IPS DF 19.7 (cell line): ENCODE measurements at places on chromosomes 7 and 10.

- DNase-seq: no peak
These were observed 28.4 kb downstream of the BMPER start for GRCh38 chr7:33933611-33934281.

DNA sequence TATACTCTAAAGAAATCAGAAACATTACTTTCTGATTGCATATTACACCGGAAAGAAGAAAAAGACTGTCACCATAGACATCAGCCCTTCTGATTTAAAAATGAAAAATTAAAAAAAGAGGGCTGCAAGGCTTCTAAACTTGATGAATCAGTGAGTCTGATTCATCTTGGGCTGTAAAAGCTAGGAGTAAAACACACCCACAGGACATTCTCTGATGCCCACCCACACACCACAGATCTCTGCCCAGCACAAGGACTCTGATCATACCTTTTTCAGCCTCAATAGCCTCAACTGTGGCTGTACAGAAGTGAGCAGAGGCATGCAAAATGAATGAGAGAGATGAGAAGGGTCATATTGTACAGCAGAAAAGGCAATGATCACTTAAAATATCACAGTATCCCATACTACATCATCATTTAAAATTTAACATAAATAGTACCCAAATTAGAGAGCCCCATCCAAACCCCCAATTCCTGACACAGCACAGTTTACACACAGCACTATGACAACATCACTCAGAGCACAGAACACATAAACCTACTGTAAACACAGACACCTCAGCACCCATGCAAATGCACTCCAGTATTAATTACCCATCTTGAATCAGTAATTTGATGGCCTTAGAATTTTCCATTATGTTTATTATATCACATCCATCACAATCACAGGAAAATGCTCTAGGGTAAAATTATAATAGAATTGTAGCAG is 6.4 kb upstream of the MSS51 start:
- DNase-seq: no peak

DNA sequence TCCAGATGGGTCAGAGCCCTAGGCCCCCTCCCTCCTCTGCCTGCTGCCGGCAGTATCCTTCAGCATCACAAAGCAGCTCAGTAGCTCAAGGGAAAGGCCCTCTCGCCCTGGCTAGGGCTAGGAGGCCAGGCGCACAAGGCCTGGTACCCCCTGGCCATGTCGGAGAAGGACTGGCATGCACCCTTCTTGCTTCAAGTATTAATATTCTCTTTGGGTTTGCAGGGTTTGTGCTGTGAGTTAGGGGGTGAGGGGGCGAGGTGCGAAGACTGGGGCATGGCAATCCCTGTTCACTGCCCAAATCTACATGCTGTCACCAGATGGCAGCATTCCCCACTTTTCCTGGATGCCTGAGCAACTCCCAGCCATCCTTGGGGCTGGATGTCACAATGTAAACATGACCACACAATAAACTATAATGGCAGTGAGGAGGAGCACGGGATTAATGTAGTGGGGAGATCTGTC is 105.2 kb downstream of the NEURL1 start:
- DNase-seq: peak; percentile 38

DNA sequence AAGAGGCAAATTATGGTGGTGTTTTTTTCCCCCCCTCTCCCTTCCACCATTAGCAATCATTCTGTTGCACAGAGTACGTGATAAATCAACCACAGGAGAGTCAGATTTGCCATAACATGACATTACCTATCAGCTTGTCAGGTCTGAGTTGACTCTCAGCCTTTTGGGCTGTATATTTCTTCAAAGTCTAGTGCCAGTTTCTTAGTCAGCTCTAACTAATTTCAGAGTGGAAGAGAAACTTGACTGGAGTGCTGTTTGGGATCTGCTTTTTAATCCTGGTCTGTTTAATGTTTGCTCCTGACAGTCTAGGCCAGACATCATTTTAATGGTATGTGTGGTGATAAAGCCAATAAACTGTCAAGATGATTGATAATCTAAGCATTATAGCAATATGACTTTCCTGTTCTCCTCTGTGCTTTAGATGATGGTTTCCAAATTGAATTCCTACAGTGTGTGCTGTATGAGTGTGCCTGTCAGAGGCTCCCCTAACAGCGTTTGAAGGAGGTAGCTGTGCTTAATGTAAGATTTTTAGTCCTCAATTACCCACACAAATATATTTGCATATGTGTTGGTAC is 76.9 kb downstream of the LRMDA start:
- DNase-seq: no peak

GRCh38 chr7:22250390-22250789 is 106.6 kb downstream of the RAPGEF5 start:
- no peak for DNase-seq

- DNase-seq: no peak
These were observed 7.2 kb upstream of the NEUROG3 start for GRCh38 chr10:69580435-69580834.

DNA sequence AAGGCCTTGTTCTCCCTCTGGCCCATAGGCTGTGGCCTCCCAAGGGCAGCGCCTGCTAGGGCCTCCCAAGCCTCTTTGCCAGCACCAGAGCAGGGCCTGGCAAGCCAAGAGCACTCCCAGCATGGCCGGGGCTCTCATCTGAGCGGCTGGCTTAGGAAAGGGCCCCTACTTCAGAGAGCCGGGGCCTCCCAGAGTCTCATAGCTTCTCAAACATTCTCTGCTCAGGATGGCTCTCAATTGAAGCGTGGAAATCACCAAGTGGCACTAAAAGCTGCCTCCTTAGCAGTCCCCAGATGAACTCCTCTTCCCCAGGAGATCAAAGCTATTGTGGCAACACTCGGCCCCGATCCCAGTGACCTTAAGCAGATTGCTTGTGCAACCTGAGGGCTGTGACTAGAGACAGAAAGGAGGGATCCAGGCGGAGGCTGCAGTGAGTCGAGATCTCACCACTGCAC is 69.4 kb downstream of the FAM53B start:
- DNase-seq: no peak
